H1 (cell line): ENCODE measurements at places on chromosomes 1 and 21. TPM values are rescaled to one million over a fixed set of nuclear protein-coding genes. Genes with fewer than 3 reads are reported as not detected.
A peak's percentile ranks its signal among the peaks of the same experiment; 100 is the strongest.

DNA sequence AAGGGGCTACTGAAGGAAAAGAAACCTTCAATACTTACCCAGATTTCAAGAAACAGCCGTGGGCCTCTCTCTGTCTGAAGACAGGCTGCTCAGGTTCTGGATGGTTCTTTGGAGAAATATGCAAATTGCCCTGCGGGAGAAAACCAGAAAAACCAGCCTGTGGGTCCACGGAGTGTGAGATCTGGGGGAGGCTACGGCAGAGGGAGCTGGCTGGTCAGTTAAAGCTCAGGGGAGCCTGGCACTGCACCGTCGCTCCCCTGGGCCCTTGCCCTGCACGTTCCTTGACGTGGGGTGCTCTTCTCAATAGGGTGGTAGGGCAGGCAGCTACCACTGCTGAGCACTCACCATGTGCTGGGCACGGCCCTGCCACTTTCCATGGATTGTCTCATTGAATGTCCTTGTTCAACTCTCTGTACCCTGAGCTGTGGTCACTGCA, 12.7 kb downstream of the TMCO4 start:
- H3K4me1 ChIP-seq = peaks cover 11% of the 10 kb centered on the region
- no peaks in the 10 kb centered on the region for H3K36me3 ChIP-seq
- peaks cover 2% of the 10 kb centered on the region for H3K27me3 ChIP-seq
- DNase-seq = peak; percentile 70
- no peak overlapping the region for H3K27ac ChIP-seq
- peak overlapping the region; percentile 28; the same call in 1 of the 2 replicates for H3K4me3 ChIP-seq

DNA sequence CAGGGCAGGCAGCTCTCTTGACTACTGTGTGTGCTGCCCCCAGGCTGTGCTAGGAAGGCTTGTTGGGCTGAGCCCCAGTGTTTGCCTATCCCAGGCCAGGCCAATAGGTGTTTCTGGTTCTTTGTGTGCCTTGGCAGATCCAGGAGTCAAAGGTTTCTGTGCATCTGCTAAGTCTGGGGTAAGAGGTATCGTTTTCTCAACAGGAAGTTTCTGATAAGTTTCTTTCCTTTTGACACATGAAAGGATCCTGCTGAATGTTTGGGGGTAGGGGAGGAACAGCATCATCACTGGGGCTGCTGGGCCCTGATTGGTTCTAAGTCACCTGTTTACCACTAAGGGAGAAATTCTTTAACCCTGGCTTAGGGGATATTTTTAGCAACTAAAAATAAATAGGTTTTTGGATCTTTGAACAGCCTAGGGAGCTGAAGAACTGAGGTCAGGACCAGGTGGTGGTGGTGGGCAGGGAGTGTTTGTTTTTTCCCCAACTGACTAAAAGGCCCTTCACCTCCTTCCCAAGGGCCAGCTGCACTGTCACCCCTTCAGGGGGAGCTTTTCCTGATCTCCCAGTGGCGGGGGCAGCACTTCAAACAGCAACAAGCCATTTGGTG, 85.1 kb downstream of the KCNN3 start:
- no peaks in the 10 kb centered on the region for H3K27me3 ChIP-seq
- H3K36me3 ChIP-seq = no peaks in the 10 kb centered on the region
- H3K4me3 ChIP-seq = no peak overlapping the region
- no peak for DNase-seq

Gene ATXN7L2
- 9.3 and 9.8 TPM in 2 replicates for total RNA-seq

- peaks cover 1% of the 10 kb centered on the region for H3K27me3 ChIP-seq
- no peaks in the 10 kb centered on the region for H3K4me1 ChIP-seq
- no peak overlapping the region for H3K4me3 ChIP-seq
- DNase-seq = peak; percentile 23
- no peaks in the 10 kb centered on the region for H3K36me3 ChIP-seq
Measured at GRCh38 chr1:209519786-209520185, 63.7 kb upstream of the CAMK1G start.
